ENCODE measurements at places on chromosomes 5 and 9. TPM values are rescaled to one million over a fixed set of nuclear protein-coding genes. Genes with fewer than 3 reads are reported as not detected.
A peak's percentile ranks its signal among the peaks of the same experiment; 100 is the strongest.

- no peak for DNase-seq
- no peak overlapping the region for H3K4me3 ChIP-seq
- peaks cover 23% of the 10 kb centered on the region for H3K27me3 ChIP-seq
Observed at GRCh38 chr5:109676920-109677319, 12.8 kb upstream of the MAN2A1 start.

- H3K27me3 ChIP-seq, result no peaks in the 10 kb centered on the region
- H3K36me3 ChIP-seq, result peaks cover 76% of the 10 kb centered on the region
- peaks cover 25% of the 10 kb centered on the region for H3K4me1 ChIP-seq
- DNase-seq, result no peak
Observed at GRCh38 chr5:76689321-76690036, 26.4 kb upstream of the F2R start.

- H3K4me3 ChIP-seq, result no peak overlapping the region
- H3K27me3 ChIP-seq, result no peaks in the 10 kb centered on the region
- H3K27ac ChIP-seq, result no peak overlapping the region
- H3K4me1 ChIP-seq, result no peaks in the 10 kb centered on the region
- DNase-seq, result no peak
- H3K36me3 ChIP-seq, result no peaks in the 10 kb centered on the region
Observed at GRCh38 chr5:95181644-95182043, 103.2 kb downstream of the MCTP1 start.

DNA sequence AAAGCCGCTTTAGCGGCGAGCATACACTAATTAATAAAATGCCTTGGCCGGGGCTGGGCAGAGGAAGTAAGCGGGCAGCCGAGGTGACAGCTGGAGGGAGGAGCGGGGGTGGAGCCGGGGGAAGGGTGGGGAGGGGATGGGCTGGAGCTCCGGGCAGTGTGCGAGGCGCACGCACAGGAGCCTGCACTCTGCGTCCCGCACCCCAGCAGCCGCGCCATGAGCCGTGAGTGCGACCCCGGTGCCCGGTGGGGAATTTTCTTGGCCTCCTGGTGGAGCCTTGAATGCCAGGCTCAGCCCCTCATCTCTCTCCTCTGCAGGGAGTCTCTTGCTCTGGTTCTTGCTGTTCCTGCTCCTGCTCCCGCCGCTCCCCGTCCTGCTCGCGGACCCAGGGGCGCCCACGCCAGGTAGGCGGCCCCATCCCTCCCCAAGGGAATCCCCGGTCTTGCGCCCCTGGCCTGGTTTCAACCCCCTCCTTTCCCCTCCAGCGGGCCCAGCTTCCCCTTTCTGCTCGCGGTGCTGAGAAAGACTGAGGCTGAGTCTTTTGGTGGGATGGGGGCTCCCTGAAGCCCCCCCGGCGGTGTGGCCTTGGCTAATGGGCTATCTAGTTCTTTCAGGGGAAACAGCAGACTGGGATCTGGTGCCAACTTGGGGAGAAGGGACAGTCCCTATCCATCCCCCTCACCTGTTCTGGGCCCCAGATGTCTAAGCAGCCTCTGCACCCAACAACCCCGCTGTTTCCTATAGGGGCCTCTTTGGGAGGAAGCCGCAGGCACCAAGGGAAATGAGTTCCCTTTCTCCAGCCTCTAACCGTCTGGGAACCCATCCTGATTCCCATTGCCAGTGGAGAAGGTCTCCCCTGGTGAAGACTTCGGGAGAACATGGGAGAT lies at the start of gene PTGS1:
TSS of gene PTGS1 (plus strand) at position 156 of the 887 bp plus-strand sequence. CDS start at position 217, 61 bp downstream.
- peaks cover 23% of the 10 kb centered on the region for H3K27me3 ChIP-seq
- no peaks in the 10 kb centered on the region for H3K36me3 ChIP-seq
- peak within 1 kb of the TSS; percentile 22 for H3K4me3 ChIP-seq
- H3K27ac ChIP-seq, result no peak within 1 kb of the TSS
- peaks cover 6% of the 10 kb centered on the region for H3K4me1 ChIP-seq

- H3K4me1 ChIP-seq, result no peaks in the 10 kb centered on the region
- no peak overlapping the region for H3K27ac ChIP-seq
- no peak for DNase-seq
- H3K36me3 ChIP-seq, result no peaks in the 10 kb centered on the region
Observed at GRCh38 chr9:109629615-109630014, 131.5 kb upstream of the PTPN3 start.

GRCh38 chr9:130893341-130894101 lies 3.1 kb downstream of the QRFP start:
- H3K27ac ChIP-seq, result no peak overlapping the region
- H3K27me3 ChIP-seq, result no peaks in the 10 kb centered on the region
- DNase-seq, result no peak
- no peaks in the 10 kb centered on the region for H3K36me3 ChIP-seq
- H3K4me1 ChIP-seq, result no peaks in the 10 kb centered on the region
- H3K4me3 ChIP-seq, result no peak overlapping the region

DNA sequence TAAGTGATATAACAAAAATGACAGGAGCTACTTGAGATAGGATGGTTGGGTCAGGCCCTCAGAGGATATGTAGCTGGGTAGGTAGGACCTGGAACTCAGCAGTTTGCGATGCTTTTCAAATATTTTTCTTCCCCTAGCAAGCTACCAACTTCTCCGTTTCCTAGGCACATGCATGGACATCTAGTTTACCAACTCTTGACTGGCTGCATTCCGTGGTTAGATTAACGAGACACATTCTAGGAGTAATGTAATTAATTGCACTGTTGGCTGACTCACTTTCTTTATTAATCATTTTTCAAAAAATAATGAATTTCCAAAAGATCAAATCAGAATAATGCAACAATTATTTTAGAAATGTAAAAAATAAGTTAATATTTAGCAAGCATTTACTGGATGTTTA lies 95.9 kb downstream of the MACIR start:
- H3K4me1 ChIP-seq, result peaks cover 32% of the 10 kb centered on the region
- no peak for DNase-seq
- H3K27me3 ChIP-seq, result peaks cover 25% of the 10 kb centered on the region
- no peak overlapping the region for H3K4me3 ChIP-seq
- H3K27ac ChIP-seq, result no peak overlapping the region

The LHFPL2 gene
- total RNA-seq, result 0.30 TPM

The NUP188 gene
- total RNA-seq, result 65.8 TPM

The FCN1 gene
- not detected for total RNA-seq

The HSPA9 gene
- 217 TPM for total RNA-seq

The SVEP1 gene
- total RNA-seq, result not detected

Measured in activated CD4-positive, alpha-beta memory T cell treated with anti-CD3 and anti-CD28 coated beads, Interleukin-2, amount 10 ng/mL, durations not matched to agents 7 days and 5 days (primary cell).